HuH-7.5 (cell line): ENCODE measurements at places on chromosomes 5 and 9.

GRCh38 chr5:37103302-37103701 is 145.9 kb downstream of the CPLANE1 start:
- DNase-seq, result no peak

DNA sequence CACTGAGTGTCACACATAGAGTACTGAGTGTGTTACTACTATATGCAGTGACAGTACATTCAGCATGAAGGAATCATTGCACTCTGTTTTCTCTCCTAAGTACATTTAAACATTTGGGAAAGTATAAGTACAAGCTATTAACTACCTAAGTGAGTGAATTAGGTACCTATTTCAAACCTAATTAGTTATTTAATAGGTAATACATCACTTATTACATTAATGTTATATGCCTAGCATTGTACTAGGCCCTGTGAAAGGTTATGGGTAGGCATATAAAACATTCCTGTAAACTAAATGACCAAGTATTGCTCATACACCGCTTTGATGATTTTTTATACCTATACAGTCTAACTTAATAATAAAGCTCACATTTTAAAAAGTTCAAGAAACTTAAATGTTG is 25.7 kb upstream of the PPP3R2 start:
- DNase-seq, result no peak

- DNase-seq, result no peak
Measured at GRCh38 chr5:60487476-60487875, 212.5 kb downstream of the DEPDC1B start.

DNA sequence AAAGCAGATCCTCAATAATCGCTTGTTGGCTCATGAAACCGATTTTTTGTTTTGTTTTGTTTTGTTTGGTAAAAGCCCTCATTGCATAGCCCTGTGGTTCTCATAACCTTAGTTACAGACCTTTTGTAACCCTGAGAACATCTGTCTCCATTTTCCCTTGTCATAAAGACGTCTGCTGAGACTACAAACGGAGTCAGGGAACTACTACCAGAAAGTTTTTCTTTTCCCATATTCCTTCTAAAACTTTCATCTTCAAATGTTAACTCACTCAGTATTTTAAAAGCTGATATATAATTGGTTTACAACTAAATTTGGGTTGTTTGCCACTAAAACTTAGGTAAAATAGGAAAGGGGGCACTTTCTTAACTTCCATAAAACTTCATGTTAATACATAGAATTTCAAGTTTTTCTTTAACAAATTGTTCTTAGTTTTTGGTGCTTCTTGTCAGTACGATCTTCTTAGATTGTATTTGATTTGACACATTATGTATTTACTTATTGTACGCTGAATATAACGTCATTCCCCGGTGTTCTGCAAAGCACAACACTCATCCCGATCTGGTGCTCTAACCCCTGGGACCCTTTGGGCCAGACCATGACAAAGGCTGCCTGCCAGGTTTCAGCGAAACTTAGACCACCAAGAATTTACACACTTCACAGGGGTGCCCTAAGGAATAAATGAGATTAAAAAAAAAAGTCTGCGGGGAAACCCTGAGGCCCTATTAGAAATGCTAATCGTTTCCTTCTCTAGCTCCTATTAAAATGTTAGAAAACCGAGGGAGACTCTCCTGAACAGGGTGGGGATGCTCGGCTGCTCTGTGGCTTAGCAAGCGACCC is 1.1 kb upstream of the ANP32B start:
- DNase-seq, result peak; percentile 20

DNA sequence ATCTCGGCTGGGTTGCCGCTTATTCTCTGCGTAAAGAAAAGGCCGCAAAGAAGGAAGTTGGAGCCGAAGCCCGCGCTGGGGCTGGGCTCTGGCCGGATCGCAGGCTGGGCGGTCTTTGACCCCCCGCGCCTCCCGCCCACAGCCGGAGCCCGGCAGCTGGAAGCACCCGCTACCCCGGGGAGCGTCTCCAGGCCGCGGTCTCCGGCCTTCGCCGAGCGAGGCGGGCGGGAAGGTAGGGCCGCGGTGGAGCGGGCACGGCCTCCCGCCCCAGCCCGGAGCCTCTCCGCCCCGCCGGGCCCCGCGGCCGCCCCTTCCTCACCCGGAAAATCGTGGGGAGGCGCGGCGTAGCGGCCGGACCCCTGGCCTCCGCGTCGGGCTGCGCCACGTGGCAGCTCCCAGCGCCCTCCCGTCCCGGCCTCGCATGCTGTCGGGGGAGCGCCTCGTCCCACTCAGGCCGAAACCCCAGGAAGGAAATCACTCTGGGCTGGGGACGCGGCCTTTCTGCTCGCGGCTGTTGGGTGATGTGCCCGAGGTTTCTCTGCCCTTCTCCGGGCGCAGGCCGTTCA is 12.0 kb downstream of the FOXD1 start:
- no peak for DNase-seq
